ENCODE measurements at places on chromosomes 2 and 18. TPM values are rescaled to one million over a fixed set of nuclear protein-coding genes. Genes with fewer than 3 reads are reported as not detected.

Gene DES
- 1,909 TPM for total RNA-seq

Gene UGT1A1
- total RNA-seq = 1.9 TPM

Gene TXNDC2
- not detected for total RNA-seq

Gene CD8B2
- 0.37 TPM for total RNA-seq

Gene MAP3K20
- 140 TPM for total RNA-seq

Gene UGT1A6
- total RNA-seq = 17.6 TPM

Gene ASXL3
- 16.8 TPM for total RNA-seq

Gene ERICH2
- total RNA-seq = not detected

Gene GATA6
- total RNA-seq = 42.0 TPM

Gene RNF125
- total RNA-seq = 10.9 TPM

Gene ACTG2
- 637 TPM for total RNA-seq

Gene CCL20
- not detected for total RNA-seq

Gene HRH4
- total RNA-seq = 0.26 TPM

Gene SERPINE2
- total RNA-seq = 84.7 TPM

Gene WDR75
- total RNA-seq = 85.1 TPM

Gene FANCL
- total RNA-seq = 73.8 TPM

Gene BZW1
- total RNA-seq = 317 TPM

Gene POTEF
- not detected for total RNA-seq

Gene PNPT1
- total RNA-seq = 32.4 TPM

All from urinary bladder (tissue), 4 donors.